Dermis lymphatic vessel endothelial cell (primary cell): ENCODE measurements at places on chromosomes 3 and 15. TPM values are rescaled to one million over a fixed set of nuclear protein-coding genes. Genes with fewer than 3 reads are reported as not detected.

ITIH4 gene
- total RNA-seq: 0.33 and 0.43 TPM in 2 replicates

LRTM1 gene
- not detected in 2 replicates for total RNA-seq

SAMD7 gene
- total RNA-seq: not detected in 2 replicates

NDN gene
- 29.0 and 48.8 TPM in 2 replicates for total RNA-seq

COLQ gene
- total RNA-seq: 0.43 and 0.98 TPM in 2 replicates

CCDC191 gene
- 1.3 and 1.9 TPM in 2 replicates for total RNA-seq

GP9 gene
- total RNA-seq: 0.11 TPM in 1 of 2 replicates, not detected in the other

LRRIQ4 gene
- total RNA-seq: 0.09 TPM in 1 of 2 replicates, not detected in the other

ETV5 gene
- total RNA-seq: 13.7 and 32.9 TPM in 2 replicates

CCR5 gene
- total RNA-seq: 0.09 TPM in 1 of 2 replicates, not detected in the other

MINAR1 gene
- 0.77 and 0.87 TPM in 2 replicates for total RNA-seq
